ENCODE measurements at places on chromosomes 1 and 21.

DNA sequence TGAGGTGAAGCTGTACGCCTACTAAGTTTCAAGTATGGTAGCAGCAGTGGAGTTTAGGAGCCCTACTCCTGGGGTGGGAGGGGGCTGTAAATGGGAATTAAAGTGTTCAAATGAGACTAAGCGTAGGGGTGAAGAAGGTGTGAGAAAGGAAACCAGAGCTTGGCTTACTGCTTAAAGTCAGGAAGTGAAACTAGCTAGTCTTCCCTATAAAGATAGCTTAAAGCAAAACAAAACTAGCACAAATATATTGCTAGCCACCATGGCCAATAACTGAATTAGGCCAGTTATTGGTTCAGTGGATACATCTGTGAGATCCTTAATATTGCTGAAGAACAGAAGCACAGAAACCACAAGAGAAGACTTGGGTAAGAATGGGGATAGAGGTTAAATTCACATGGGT is 492.2 kb upstream of the PKN2 start:
- DNase-seq, result no peak

DNA sequence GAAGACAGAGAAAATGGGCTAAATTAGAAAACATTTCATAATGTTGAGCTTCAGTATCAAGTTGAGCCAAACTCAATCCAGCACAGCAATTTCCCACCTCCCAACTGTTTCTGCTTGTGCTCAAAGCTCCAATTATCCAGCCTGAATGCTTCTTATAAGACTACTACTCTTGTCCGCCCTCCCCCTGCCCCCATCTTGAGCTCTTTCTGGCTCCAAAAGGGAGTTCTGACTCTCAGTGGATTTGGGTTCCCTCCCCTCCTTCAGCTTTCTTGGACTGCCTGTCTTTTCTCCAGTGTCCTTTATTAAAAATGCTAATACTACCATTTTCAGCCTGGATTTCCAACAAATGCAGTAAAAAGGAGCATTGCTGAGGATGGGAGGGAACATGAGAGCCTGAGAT is 174.8 kb downstream of the ASTN1 start:
- DNase-seq, result no peak

DNA sequence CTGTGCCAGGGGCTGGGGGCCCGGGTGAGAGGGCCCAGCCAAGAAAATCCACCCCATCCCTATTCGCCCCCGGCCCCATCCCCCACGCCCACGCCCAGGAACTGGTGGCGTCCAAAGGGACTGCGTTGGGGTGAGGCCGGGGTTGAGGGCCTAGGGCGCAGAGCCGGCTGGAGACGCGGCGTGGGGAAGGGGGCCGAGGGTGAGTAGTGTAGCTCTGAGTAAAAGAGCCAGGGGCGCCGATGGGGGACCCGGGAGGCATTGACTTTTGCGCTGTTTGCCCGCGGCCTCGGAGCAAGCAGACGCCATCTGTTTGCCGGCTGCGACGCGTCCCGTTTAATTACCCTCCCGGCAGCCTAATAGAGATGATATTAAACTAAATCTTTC is 3.5 kb upstream of the DMRTA2 start:
- no peak for DNase-seq

DNA sequence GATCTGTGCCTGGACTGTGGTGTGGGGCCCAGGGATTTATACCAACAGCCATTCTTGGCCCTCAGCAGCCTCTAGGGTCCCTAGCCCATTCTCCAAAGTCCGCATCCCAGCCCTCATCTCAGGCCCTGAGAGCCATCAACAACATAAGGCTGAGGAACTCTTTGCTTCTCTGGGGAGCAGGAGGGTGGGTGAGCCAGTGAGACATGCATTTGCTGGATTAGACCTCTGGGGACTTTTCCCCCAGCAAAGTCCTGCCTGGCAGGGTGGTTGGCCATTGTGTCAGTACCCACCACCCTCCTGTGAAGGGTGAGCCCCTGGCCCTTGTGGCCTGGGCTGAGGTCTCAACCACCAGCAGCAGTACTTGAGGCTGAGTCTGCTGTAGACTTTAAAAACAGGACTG is 24.2 kb upstream of the FAM20B start:
- DNase-seq, result no peak

DNA sequence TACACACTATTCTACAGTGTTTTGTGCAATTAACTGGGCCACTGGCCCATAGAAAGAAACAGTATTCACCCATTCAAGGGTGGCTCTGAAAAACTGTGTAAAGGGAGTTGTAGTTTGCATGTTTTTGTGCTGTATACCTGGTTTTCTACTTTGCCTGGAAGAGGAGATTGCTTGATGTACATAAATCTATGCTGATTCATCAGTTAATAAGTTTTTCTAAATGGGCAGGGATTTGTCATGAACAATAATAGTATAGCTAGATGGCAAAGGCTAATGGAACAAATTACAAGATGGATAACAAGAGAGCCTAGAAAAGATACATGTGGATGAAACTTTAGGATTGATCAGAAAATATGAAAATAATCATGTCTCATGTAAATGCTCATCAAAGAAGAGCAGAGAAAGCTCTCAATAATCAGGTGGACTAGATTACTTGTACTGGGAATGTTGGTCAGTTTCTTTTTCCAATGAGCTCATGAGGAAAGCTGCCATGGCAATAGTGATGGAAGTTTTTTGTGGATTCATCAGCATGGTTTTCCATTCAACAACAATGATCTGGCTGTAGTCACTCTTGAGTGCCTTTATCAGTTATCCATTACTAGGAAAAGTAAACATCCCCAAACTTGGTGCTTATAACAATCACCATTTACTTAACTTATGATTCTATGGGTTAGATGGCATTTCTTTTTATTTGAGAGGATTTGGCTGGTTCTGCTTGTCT is 602.8 kb downstream of the BRINP3 start:
- no peak for DNase-seq

- DNase-seq, result no peak
These were observed 114.7 kb downstream of the PAPPA2 start for GRCh38 chr1:176577646-176578197.

DNA sequence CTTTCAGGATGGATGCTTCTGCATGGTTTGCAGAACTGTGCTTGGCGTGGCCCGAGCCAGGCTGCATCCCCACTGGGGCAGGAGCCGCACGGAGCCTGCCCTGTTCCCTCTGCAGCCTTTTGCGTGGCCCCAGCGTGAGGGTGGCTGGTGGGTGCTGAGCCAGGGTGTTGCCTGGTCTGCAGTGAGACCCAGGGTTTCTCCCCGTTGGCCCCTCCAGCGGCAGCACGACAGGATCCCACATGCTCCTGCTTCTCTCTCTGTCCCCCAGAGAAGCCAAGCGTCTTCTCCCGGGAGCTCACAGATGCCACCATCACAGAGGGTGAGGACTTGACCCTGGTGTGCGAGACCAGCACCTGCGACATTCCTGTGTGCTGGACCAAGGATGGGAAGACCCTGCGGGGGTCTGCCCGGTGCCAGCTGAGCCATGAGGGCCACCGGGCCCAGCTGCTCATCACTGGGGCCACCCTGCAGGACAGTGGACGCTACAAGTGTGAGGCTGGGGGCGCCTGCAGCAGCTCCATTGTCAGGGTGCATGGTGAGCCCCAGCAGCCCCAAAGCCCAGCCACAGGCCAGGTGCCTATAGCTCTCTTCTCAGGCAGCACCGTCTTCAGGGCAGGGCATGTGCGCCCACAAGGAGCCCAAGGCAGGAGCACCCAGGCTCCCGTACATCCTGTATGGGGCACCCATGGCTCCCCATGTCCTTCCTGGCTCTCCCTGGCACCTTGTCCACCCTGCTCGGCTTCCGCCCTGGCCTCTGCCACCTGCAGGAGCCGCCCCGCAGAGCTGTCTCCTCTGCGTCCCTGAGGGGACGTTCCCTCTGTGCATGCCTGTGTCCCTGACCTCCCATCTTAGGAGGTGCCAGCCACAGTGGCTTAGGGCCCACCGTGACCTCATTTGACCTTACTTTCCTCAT is 78.9 kb downstream of the OBSCN start:
- DNase-seq, result no peak

DNA sequence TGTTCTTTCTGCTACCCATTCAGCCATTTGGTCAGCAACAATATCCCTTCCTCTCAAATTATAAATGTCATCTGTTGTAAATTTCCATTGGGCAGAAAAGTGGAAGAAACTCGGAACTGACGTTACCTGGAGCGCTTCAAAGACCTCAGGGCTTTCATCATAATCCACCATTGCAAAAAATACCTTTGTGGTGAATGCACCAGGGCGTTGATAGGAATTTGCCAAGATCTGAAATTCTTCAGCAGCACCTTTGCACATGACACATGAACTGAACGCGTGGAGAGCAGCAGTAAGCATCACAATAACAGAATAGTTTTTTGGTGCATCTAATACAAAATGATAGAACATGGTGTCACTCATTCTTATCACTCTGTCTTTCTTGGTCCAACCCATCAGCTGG is 3.1 kb upstream of the TEKT2 start:
- DNase-seq, result no peak

GRCh38 chr1:20469406-20470076 is 16.5 kb downstream of the CAMK2N1 start:
- DNase-seq, result no peak

DNA sequence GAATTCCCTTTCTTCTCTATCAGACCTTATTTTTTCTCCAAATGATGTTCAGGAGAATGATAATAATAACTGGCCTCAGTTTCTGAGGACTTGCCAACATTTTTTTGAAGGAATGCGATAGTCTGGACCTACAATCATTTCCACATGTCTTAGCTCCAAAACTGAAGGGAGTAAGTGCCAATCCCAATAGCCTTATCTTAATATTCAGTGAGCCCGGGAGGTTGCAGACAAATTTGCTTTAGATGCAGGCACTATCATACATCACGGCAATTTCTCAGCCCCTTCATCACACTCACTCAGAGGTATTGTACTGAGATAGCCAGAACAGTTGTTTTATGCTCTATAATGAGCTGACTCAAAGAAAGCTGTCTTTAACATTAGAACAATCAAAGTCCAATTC is 796.9 kb downstream of the ADGRL2 start:
- no peak for DNase-seq

DNA sequence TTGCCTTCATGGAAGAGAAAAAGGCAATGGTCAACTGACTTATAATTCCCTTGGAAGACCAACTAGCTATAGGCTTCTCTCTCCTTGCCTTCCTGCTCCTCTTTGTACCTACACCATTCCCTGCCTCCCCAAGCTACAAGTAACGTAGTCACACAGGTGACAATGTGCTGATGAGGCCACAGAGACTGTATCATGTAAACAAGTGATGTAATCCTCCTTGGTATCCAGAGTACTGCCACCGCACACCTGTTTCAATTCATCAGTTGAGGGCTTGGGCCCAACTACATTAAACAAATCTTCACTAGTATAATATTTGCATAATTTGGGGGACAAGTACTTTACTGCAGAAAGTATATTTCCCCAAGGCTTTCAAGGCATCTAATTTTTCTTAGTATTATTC is 76.4 kb upstream of the SCYL3 start:
- DNase-seq, result no peak
